ENCODE measurements at places on chromosomes 11 and 22.

GRCh38 chr11:126732981-126733380 lies 267.6 kb downstream of the KIRREL3 start:
- DNase-seq: no peak

DNA sequence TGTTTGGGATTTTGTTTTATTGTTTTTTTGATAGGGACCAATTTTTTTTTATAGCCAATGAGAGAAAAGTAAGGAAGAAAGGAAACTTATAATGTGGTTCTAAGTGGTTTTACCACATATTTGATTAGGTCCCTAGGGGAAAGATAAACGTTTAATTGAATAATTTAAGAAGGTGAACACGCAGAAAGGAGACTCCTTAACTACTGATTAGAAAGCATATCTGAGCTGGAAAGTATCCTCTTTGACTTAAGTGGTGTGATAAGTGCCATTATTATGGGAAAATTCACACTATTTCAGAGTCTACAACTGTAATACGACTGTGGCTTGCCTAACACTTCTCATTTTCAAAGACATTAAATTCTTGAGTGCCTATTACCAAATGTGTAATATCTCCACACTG lies 106.5 kb upstream of the GRAMD1B start:
- DNase-seq: no peak

DNA sequence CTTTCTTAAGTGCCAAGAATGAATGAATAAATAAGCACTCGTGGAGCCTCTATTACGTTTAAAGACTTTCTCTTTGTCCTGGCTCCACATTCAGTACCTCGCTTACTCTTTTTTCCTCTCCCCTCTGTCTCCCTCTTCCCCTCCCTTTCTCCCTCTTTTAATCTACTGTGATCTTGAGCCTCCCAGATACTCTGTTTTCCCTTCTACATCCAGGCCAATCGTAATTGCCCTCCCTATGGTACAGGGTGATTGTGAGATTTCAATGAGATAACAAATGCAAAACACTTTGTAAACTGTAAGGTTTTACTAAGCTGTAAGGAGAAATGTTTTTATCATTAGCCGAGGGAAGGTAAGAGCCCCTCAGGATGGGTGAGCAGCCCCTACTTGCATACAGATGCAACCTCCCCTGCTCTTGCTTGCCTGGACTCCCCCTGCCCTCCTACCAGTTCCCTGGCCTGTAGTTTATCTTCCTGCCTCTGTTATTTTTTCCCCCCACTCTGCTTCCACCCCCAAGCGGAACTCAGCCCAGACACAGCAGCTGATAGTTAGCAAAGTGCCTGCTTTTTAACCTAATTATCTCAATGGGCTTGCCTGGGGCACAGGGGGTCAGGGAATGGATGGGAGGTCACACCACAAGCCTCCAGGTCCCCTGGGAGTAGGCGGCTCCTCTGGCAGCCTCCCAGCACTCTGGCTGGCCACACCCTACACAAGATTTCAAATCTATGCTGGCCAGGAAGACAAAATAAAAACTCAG lies 76.9 kb upstream of the CADM1 start:
- no peak for DNase-seq

GRCh38 chr11:27861706-27862430 lies 161.6 kb upstream of the BDNF start:
- DNase-seq: no peak

- no peak for DNase-seq
Observed at GRCh38 chr11:104594228-104594958, 303.9 kb downstream of the CASP12 start.

DNA sequence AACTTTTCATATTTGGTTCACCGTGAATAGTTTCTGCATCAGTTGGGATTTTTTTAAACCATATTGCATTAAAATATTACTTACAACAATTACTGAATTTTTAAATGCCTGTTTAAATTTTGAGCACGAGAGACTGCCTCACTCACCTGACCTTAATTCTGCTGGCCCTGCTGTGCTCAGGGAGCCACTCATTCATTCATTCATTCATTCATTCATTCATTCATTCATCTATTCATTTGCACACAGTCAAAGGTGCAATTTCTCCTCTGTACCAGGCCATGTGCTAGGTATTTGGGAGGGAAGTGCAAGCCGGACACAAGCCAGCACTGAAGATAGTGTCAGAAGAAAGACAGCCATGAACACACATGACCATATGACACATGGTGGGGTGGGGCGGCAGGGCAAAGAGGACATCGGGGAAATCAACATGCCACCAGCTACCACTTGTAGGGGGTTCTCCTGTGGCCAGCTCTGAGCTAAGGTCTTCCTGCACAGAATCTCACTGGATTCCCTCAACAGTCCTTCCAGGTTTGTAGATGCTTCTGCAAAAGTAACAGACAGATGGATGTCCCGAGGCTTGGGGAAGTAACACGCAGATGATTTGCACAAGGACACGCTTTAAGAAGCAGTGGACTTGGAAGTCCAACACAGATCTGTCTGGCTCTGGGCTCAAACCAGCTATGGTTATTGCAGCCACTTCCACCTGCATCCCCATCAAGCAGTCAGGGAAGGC lies 568 bp upstream of the CSF2RB start:
- no peak for DNase-seq

DNA sequence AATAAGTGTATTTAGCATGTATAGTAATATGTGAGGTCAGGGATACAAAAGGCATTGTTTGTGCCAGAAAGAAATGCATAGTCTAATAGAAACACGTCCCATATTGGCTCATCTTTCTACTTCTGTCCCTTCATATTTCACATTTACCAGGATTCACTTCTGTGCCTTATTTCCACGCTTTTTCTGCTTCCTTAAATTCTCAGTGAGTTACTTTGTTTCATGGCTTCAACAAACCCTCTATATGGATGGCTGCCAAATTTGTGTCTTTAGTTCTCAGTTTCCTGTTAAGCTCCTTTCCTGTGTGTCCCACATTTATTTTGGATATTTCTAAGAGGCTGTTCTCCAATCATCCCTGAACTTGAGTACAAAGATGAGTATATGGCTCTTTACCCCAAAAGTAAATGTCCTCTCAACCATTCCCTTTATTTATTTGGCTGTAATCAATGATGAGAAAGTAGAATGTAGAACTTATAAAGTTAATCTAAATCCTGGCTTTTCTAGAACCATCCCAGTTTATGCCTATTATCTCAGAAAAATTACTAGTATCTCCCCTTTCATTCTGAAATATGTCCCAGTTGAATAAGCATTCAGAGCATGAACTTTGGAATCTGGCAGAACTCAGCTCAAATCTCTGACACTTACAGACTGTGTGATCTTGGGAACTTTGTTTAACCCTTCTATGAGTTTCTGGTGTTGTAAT lies 23.5 kb downstream of the OR8B12 start:
- no peak for DNase-seq

GRCh38 chr11:117458275-117459122 lies 130.8 kb downstream of the CEP164 start:
- DNase-seq: no peak

GRCh38 chr22:48197189-48197690 lies 1434.8 kb downstream of the TBC1D22A start:
- DNase-seq: no peak

DNA sequence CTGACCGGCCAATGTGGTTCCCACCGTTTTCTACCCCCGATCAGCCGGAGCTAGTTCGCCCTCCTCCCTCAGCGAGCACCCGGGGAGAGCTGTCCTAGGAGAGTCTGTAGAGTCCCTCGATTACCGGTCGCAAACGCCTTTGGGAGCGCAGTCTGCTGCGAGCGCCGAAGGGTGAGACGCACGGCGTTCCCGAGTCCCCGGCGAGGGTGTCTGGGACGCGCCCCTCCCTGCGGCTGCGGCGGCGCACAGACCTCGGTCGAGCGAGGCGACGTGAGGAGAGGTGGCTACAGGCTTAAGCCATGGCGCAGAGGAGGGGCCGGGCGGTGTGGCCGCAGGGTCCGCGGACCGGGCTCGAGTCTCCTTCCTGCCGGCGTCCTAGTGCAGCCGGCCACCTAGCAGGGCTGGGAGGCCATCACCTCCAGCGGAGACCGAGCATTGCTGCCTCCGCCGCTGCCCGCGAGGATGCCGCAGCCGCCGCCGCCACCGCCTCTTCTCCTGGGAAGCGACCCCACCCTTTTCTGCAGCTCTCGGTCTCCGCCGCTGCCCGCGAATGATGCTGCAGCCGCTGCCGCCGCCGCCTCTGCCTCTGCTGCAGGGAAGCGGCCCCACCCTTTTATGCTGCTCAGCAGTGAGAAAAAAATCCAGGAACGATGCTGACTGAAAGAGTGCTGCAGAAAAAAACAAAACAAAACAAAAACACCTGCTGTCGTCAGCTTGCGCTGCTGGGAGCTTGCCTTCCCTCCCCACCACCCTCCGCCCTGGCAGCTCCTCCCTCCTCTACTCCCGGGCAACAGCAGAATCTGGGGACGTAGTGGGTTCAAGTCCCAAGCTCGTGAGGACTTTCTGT lies at the start of gene MAP6:
Gene MAP6, minus strand, starts transcription at position 588 of the 847 bp plus-strand sequence. CDS start 669 bp downstream, outside the sequence.
- DNase-seq: no peak

- DNase-seq: no peak
Observed at GRCh38 chr11:26839911-26840698, 118.2 kb upstream of the SLC5A12 start.

DNA sequence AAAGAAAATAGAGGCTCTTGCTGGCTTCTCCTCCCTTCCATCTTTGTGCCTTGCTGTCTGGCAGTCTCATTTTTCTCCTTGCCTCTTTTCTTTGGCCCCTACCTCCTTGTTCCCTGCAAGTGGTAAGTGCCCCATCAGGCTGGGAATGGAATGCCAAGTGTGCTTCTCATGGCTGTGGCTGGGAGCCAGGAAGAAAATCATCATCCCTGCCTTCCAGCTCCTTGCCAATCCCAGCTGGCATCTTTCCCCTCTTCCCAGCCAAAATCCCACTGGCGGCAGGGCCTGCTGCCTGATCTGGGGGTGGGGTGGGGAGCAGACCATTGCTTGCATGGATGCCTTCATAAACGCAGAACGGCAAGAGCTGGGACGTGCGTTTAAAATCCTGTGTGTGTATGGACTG lies 27.0 kb upstream of the SLC25A18 start:
- no peak for DNase-seq

DNA sequence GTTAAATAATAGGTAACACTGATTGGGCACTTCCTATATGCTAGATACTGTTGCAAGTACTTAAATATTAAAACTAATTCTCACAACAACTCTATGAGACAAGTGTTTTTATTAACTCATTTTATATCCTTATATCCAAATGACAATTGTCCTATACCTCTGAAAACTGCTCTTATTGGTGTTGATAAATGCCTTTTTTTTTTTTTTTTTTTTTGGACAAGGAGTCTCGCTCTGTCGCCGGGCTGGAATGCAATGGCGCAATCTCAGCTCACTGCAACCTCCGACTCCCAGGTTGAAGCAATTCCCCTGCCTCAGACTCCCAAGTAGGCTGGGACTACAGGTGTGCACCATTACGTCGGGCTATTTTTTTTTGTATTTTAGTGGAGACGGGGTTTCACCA lies 41.6 kb downstream of the MRTFA start:
- DNase-seq: no peak

Data from effector memory CD4-positive, alpha-beta T cell (primary cell).